Epithelial cell of alveolus of lung (primary cell): ENCODE measurements at places on chromosomes 1 and 21. TPM values are rescaled to one million over a fixed set of nuclear protein-coding genes. Genes with fewer than 3 reads are reported as not detected.

The RIPPLY3 gene
- total RNA-seq, result 0.13 TPM in 1 of 2 replicates, not detected in the other

The ZFP69 gene
- total RNA-seq, result 3.0 TPM in 2 replicates

The C1orf185 gene
- total RNA-seq, result not detected in 2 replicates

The CPLANE2 gene
- 3.6 and 11.4 TPM in 2 replicates for total RNA-seq

The AGT gene
- 0.91 and 1.5 TPM in 2 replicates for total RNA-seq

The LY9 gene
- not detected in 2 replicates for total RNA-seq

The MAB21L3 gene
- not detected in 2 replicates for total RNA-seq

The BLACAT1 gene
- under 0.01 TPM in 1 of 2 replicates, not detected in the other for total RNA-seq

The KCNC4 gene
- total RNA-seq, result 0.88 and 1.0 TPM in 2 replicates
